ENCODE measurements at places on chromosomes 13 and 19.
A peak's percentile ranks its signal among the peaks of the same experiment; 100 is the strongest.

DNA sequence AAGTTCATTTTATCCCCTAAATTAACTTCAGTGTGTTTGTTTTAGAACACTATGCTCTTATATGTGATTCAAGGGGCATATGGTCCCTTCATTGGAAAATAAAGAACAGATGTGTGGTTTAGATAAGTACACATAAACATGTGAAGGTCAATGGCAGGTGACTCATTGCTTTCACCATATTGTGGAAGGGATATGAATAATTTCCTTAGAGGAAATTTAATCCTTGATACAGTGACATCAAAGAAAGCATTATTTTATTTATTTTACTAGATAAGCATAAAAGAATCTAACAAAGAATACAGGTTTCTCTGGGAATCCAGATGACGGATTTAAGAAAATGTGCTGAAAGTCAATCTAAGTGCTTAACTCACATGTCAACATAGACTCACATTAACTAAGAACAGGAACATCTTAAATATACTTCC, 373.5 kb downstream of the KCTD12 start:
- peak; percentile 82 for DNase-seq

GRCh38 chr13:103473081-103473480, 406.9 kb upstream of the SLC10A2 start:
- DNase-seq: no peak

DNA sequence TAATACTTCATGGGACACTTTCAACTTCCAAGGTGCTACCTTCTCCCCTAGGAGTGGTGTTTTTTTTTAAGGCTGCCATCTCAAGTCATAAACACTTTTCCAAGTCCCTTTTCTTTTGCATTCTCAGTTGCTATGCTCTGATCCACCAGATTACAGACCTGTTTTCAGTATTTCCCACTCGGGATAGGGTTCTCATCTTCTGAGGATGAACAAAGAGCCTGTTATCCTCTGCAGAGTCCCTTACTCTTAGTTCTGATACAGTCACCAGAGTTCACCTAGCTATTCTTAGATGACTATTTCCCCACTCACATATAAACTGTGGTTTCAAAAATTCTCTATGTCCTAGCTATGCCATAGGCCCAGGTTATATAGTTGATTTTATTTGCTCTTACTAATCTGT, 15.9 kb downstream of the ZDHHC20 start:
- DNase-seq: no peak

DNA sequence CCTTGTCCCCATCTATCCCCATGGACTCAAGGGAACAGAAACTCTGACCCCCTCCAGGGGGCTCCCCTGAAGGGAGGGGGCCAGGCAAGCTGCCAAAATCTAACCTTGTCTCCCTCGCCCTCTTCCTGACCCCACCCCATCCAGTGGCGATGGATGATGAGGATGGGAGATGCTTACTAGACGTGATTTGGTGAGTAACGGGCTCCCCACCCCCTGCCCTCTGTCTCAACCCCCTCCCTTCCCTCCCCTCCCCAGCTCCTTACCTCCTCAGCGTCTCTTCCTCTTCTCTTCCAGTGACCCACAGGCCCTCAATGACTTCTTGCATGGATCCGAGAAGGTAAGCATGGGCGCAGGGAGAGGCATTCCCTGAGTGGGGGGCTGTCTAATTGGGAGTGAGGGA, 39.8 kb upstream of the EHD2 start:
- no peak for DNase-seq

DNA sequence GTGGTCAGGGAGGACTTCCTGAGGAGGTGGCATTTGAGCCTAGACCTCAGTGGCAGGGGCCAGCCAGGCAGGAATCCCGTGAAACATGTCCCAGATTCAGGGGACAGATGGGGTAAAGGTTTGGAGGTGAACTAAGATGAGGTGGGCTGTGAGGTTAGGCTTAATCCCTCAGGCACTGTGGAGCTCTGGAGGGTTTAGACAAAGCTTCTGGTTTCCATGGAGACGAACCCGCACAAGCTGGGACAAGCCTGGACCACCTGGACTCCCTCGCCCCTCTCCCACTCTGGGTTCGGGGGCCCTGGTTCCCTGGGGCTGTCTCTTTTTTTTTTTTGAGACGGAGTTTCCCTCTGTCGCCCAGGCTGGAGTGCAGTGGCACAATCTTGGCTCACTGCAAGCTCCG, 15.7 kb downstream of the TJP3 start:
- no peak for DNase-seq

DNA sequence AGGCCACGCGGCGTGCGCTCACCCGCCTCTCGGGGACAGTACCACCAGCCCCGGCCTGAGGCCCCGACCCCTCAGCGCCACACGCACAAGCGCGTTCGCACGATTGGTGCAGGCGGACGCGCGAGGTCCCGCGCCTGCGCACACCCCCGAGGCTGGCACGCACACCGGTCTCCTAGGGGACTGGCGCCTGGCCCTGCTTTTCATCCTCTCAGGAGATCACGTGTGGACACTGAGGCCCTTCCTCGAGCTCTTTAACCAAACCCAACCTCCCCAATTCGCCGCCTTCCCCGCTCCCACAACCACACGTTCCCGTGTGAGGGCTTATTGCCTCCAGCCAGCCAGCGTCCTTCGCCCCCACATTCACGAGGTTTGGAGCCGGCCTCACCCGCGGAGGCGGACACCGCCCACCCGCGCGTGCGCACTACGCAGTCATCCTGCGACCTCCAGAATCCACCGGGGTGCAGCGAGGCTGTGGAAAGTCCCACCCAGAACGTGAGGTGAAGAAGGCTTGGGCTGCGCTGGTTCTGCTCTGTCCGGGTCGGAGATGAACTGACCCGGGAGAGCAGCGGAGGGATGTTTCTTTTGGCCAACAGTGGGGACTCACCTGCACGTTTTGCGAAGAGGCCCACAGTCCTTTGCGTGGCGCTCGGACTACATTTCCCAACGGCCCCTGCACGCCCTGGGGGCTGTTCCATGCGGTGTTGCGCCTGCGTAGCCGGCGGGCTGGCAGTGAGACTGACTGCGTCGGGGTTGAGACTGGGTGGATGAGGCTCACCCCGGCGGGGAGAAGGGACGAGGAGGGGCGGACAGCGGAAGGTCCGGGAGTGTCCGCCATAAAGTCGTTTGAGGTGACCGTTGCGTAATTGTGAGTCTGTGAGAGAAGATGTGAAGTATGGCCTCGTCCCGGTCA, 539 bp upstream of the ZNF667 start:
- peak; percentile 90 for DNase-seq

- DNase-seq: no peak
Measured at GRCh38 chr19:56597696-56598095, 2.6 kb downstream of the ZNF71 start.

- no peak for DNase-seq
Measured at GRCh38 chr13:39786091-39786490, 130.6 kb downstream of the COG6 start.

- DNase-seq: no peak
Measured at GRCh38 chr13:64546371-64546770, 2683.8 kb downstream of the PCDH9 start.

DNA sequence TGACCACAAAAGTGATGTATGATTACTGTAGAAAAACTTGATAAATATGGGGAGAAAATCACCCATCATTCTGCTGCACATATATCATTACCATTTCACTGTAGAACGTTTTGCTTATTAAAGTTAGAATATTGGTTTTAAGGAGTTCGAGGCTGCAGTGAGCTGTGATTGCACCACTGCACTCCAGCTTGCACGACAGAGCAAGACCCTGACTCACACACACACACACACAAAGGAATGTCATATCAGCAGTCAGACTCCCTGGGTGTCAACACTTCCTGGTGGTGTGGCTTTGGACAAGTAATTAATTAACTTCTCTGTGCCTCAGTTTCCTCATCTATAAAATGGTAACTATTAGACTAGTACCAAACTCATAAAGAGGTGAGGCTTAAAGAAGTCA, 11.3 kb upstream of the PNMA8A start:
- DNase-seq: peak; percentile 59

DNA sequence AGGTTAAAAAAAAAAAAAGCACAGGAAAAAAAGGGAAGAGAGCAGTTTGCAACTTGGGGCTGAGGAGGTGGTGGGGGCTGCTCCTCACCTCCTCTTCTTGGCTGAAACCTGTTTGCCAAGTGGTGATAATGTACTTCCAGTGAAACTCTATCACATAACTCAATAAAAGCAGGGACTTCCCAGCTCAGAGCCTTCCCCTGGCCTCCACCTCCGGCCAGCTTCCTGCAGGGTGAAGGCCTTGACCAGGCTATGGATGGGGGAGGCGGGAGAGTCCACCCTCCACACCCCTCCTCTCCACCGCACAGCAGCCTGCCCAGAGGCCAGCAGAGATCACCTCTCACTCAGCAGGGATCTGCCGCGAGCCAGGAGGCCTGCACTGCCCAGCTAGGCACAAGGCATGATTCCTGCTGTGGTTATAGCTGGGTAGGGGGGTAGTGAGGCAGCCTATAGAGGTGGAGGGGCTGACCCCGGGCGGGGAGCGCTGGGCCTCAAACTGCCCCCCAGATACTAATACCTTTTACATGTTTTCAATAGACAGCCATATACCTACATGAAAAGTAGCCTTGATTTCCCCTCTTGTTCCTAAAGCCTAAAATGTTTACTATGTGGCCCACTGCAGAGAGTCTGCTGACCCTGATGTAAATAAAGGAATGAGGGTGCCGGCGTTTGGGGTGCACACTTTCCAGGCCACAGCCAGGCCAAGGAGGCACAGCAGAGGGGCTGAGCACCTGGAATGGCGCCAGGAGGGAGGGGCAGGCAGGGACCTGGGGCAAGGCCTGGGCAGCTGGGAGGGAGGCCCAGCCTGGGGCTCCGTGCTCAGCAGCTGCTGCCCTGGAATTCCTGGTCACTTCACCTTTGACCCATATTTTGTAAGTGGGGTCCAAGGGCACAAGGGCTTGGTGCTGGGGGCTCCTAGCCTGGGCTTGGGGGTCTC, 10.3 kb downstream of the ZNF787 start:
- no peak for DNase-seq

- DNase-seq: no peak
Measured at GRCh38 chr19:29855741-29856500, 44.1 kb downstream of the CCNE1 start.
